HFFc6 (cell line): ENCODE measurements at places on chromosomes 4 and X.

DNA sequence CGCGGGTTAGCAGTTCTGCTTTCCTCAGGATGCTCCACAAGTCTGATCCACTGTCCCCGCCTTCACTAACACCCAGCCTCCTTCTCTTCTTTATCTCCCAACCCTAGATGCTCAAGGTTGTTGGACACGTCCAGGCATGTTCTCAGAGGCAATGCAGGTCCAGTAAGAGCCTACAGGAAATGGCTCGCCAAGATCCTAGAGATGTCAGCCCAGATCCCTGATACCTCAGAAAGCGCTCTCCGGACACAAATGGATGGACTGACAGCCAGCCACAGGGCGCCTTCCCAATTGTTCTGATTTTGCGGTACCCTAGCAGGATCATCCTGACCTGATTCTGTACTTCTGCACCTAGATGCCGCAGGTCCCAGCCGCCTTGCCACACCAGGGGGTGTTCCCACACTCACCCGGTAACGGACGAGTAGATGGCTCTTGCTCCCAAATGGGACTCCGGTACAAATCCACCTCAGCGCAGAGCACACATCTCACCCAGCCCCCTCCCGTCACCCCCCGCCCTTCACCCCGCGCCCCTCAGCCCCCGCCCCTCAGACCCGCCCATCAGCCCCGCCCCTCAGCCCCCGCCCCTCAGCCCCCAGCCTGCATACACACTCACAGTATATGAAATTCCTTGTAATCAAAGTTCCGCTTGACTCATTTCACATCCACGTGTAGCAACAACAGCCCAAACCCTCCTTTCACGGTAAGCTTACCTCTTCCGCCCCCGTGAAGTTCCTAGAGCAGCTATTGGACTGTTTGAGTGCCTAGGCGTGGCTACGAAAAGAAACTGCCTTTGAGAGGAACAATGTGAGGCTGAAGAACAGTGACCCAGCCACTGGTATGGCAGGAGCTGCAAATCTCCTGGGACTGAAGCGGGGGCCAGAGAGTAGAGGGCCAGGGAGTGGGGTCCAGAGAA lies at the start of gene EDA2R:
TSS of gene EDA2R (minus strand) at position 488 of the 910 bp plus-strand sequence. CDS start 23,058 bp downstream, outside the sequence.
- peak; percentile 88 for DNase-seq
- H3K4me3 ChIP-seq, result peak within 1 kb of the TSS; percentile 98
- peaks cover 7% of the 10 kb centered on the region; the same call in 1 of the 2 replicates for H3K36me3 ChIP-seq
- H3K27ac ChIP-seq, result peak within 1 kb of the TSS; percentile 94
- H3K27me3 ChIP-seq, result no peaks in the 10 kb centered on the region; the same call in none of the 2 replicates
- peaks cover 43% of the 10 kb centered on the region for H3K4me1 ChIP-seq

DNA sequence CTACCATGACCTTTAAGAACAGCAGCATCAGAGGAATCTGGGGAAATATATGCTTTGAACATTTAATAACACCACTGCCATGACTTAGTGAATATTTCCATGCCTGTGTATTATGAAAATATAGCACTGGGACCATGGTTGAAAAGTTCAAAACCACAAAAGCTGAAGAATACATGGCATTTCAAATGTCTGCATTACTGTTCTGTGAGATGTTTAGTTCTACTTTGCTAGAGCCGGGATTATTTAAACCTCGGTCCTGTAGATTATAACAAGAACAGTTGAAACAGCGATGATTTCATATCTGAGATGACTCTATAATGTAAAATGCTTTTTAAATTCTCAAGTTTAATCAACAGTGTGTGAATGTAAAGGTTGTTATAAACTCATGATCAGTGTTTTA lies 126.7 kb upstream of the AGA start:
- H3K4me1 ChIP-seq, result peaks cover 32% of the 10 kb centered on the region
- no peaks in the 10 kb centered on the region; the same call in 1 of the 2 replicates for H3K27me3 ChIP-seq
- no peak overlapping the region for H3K27ac ChIP-seq
- DNase-seq, result no peak
- no peak overlapping the region for H3K4me3 ChIP-seq
- H3K36me3 ChIP-seq, result no peaks in the 10 kb centered on the region

DNA sequence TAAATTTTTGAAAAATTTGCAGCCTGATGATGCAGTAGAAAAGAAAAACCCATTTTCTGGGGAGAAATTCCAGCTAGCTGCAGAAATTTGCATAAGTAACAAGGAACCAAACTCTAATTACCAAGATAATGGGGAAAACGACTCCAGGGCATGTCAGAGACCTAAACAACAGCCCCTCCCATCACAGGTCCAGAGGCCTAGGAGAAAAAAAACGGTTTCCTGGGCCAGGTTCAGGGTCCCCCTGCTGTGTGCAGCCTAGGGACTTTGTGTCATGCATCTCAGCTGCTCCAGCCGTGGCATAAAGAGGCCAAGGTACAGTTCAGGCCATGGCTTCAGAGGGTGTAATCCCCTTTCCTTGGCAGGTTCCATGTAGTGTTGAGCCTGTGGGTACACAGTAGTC lies 733.7 kb upstream of the CT83 start:
- H3K4me1 ChIP-seq, result no peaks in the 10 kb centered on the region
- no peaks in the 10 kb centered on the region; the same call in 1 of the 2 replicates for H3K27me3 ChIP-seq
- H3K4me3 ChIP-seq, result no peak overlapping the region
- DNase-seq, result no peak
- H3K27ac ChIP-seq, result no peak overlapping the region

DNA sequence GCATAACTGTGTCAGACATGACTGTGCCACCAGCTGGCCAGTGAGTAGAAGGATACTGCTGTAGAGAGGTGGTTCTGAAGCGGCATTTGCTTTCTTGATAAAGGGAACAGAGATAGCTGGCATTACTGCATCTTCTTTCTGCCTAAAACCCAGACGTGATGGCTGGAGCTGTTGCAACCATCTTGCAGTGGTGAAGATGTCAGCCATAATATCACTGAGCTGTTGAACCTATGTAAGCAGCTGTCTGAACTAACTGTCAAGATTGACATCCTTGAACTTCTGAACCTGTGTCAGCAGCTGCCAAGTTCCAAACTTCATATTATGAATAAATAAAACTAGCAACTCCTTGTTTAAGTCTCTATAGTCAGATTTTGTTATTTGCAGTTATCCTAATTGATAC lies 88.9 kb upstream of the LNX1 start:
- DNase-seq, result no peak
- peaks cover 11% of the 10 kb centered on the region; the same call in 1 of the 2 replicates for H3K36me3 ChIP-seq
- no peak overlapping the region for H3K27ac ChIP-seq
- peaks cover 63% of the 10 kb centered on the region for H3K4me1 ChIP-seq
- H3K4me3 ChIP-seq, result no peak overlapping the region
